ENCODE measurements at places on chromosomes 4 and X.

DNA sequence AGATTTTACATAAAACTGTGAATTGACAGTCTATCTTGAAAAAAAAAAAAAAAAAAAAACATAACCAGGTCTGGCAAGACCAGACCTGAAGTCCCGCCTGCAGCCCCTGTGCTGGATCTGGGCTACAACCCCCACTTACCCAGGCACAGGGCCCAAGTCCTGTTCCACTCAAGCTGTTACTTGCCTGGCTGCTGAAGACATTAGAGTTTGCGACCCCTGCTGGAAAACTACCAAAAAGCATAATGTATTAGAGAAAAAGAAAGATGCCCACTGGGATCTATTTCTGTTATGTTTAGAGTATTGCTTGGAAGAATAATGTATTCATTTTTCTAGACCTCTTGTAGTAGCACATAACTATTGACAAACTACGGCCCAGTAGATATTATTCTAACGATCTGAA lies 4.7 kb downstream of the HS3ST1 start:
- no peak for DNase-seq

- DNase-seq, result no peak
Observed at GRCh38 chr4:38958453-38959190, 73.6 kb downstream of the TMEM156 start.

- no peak for DNase-seq
Observed at GRCh38 chr4:124757126-124757525, 44.6 kb upstream of the ANKRD50 start.

GRCh38 chr4:138868562-138868961 lies 147.0 kb upstream of the NOCT start:
- DNase-seq, result no peak

DNA sequence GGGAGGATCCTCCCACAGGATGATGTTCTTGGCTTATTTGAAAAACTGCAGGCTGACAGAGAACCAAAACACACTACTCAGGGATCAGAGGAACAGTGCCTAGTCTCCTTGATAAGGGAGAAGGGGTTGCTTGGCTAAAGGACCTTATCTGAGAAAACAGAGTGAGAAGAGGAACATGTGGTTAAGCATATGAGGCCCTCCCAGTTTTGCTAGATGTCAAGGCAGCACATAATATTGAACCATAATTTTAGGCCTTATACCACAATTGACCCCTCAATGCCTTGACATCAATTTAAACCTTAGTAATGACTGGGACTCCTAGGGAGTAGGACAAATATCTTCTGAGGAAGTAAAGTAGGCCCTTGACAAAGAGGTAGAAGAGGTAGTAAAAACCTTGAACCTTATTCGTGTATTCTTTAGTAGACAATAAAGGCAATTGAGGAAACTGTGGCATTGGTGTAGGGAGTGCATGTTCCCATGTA lies 79.3 kb downstream of the TEX13C start:
- DNase-seq, result no peak

DNA sequence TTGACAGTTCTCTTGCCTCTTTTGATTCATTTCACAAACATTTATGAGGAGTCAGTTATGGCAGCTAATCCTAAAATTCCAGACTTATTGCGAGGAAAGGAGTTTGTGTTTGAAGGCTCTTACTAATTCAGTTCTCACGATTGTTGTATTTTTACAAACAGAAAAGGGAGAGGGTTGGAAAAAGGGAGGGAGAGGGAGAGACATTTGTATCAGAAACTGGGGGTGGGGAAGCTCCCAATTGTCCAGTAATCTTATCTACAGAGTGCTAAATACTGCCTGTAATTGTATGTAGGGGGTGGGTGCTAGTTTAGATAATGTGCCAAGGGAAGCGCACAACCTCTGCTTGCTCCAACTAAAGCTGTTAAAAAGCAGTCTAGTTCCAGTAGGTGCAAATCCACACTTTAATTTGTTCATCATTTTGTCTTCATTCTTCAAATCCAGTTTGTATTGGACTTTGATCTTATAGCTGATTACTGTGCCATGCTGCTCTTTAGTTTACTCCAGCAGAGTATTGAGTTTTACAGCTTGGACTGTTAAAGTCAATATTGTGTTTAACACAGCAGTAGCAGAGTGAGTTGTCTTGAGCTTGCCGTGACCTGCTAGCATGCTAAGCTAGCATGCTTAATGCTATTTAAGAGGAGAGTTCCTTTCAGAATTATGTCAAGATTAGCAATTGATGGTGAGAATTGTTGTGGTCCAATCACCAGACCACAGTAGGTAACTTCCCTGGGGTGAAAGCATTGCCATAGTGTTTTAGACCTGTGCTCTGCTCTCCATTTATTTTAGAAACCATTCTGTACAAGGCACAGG lies 13.9 kb downstream of the FNIP2 start:
- DNase-seq, result no peak

DNA sequence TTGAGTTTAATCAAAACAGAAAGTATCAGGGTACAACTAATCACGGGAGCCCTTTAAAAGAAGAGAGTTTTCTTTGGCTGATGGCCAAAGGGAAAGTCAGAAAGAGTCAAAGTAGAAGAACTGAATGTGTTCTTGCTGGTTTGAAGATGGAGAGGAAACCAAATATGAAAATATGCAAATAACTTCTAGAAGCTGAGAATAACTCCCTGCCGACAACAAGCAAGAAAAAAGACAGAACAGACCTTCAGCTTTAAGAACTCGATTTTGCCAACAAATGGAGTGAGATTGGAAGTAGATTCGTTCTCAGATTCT lies 903.8 kb downstream of the STIM2 start:
- no peak for DNase-seq

All from stimulated activated CD8-positive, alpha-beta memory T cell treated with anti-CD3 and anti-CD28 coated beads, Interleukin-7, amount 100 ng/mL, for 24 hours (primary cell).